MCF 10A (cell line): ENCODE measurements at places on chromosomes 6 and 20. TPM values are rescaled to one million over a fixed set of nuclear protein-coding genes. Genes with fewer than 3 reads are reported as not detected.

Gene TCEA2
- total RNA-seq = 30.8 and 39.7 TPM in 2 replicates

Gene RHAG
- not detected in 2 replicates for total RNA-seq

Gene VNN1
- 3.5 and 5.4 TPM in 2 replicates for total RNA-seq

Gene GZF1
- 15.5 and 19.9 TPM in 2 replicates for total RNA-seq

Gene THEMIS
- total RNA-seq = not detected in 2 replicates

Gene CITED2
- 50.4 and 62.0 TPM in 2 replicates for total RNA-seq
